ENCODE measurements at places on chromosomes 2 and 18.
A peak's percentile ranks its signal among the peaks of the same experiment; 100 is the strongest.

- peak; percentile 62 for DNase-seq
These were observed 13.1 kb upstream of the SMAD7 start for GRCh38 chr18:48963586-48964470.

- DNase-seq = no peak
These were observed 68.2 kb downstream of the ZNF521 start for GRCh38 chr18:25283781-25284180.

GRCh38 chr2:215728504-215729065, 284.8 kb downstream of the MREG start:
- DNase-seq = peak; percentile 78

DNA sequence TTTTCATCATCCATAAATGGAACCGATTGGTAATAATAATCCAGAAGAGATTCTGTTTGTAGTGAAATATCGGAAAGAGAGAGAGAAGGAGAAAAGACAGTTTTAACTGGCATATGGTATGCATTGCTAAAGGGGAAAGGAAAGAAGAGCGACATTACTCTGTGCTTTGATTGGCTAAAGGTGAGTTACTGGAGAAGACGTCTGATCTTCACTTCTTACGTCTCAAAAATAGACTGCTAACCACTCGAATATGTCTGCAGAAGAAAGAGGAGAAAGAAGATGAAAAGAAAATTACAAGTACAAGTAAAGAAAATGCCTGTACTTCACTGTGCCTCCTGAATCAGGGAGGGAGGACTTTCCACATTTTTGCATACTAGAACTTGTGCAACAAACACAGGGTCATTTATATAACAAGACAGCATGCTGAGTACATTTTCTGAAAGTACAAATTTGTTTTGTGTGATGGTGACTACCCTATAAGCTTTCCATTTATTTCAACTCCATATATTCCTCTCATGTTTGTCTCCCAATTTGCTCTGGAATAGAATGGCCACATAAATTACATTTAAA, 787.2 kb downstream of the RNF144A start:
- DNase-seq = no peak

DNA sequence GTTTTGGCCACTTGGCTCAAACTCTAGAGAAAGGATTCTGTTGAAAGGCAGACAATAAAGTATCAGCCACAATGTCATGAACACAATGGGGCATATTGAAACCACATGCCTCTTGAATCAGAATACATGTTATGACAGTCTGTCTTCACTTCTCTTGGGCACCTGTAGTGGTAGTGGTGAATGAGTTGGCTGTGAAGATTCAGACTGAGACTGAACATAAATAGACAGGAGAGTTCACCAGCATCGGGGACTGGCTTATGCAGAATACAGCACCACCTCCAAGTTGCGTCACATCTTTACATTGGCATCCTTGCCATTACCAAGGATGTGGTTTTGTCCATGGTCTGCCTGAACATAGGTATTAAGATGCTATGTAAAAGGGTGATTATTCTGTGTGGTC, 336.8 kb downstream of the MYCN start:
- no peak for DNase-seq
